Naive thymus-derived CD4-positive, alpha-beta T cell (primary cell): ENCODE measurements at places on chromosomes 5 and 9.
A peak's percentile ranks its signal among the peaks of the same experiment; 100 is the strongest.

DNA sequence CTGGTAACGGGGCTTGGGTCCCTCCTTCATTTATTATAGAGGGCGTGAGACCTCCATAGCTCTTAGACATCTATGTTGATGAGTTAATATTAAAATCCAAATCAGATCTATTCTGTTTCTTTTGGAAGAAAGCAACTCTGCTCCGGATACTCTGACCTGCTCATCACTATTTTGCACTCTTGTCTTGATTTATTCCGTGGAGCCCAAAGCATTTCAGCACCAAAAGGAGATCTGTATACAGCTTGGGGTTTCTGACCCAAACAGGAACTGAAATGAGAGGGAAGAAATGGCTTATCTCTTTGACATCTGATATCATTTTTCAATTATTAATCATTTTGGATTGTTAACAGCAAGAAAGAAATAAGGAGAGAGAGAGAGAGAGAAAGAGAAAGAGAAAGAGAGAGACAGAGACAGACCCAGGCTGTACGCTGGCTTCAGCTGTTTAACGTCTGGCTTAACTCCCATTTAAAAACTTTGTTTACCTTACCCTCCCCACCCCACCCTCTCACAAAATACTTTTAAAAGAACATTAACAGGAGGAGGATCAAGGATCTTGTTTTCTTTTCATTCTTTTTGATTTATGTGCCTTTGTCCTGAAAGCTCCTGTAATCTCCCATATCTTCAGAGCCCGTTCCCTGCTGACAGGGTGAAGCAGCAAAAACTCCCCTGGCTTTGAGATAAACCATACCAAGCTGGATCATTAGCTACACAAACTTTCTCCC lies 231.4 kb upstream of the TUT7 start:
- no peak for DNase-seq

DNA sequence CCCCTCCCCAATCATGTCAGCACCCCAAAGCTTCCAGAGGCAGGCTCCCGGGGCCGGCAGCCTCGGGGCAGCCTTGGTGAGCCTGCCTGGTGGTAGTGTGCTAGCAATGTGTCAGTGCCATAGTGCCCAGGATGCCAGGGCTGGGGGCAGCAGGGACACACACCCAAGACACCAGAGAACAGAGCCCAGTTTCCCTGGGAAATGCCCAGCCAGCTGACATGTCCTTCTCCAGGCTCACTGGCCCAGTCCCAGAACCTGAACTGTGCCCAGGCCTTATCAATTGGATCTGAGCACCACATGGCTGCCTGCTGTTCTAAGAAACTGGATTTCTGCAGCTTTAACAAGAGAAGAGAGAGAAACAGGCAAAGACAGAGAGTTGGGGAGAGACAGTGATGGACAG lies 74.9 kb upstream of the LRRTM2 start:
- DNase-seq: no peak

DNA sequence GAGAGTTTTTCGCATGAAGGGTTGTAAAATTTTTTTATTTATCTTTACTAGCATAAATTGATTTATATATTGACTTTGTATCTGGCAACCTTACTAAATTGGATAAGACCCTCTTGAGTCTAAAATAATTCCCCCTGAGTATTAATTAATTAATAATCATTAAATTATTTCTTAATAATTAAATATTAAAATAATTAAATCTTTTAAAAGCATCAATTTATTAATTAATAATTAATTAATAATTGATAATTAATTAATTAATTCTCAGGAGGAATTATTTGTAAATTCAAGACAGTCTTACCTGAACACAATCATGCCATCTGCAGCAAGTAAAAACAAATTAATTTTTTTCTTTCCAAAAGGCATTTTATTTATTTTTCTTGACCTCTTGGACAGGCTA lies 370.4 kb upstream of the PTPRD start:
- DNase-seq: no peak

DNA sequence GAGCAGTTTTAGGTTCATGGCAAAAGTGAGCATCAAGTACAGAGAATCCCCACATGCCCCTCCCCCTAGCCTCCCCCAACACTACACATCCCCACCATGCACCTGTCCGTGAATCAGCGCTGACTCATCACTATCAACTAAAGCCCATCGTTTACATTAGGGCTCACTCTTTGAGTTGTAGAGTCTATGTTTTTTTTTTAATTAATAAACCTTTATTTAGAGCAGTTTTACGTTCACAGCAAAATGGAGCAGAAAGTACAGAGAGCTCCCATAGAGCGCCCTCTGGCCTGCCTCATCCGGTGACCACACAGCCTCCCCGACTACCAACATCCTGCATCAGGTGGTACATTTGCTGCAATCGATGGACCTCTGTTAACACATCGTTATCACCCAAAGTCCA lies 47.9 kb upstream of the UNC5A start:
- no peak for DNase-seq

- DNase-seq: no peak
Measured at GRCh38 chr9:18393340-18394130, 80.4 kb upstream of the ADAMTSL1 start.

DNA sequence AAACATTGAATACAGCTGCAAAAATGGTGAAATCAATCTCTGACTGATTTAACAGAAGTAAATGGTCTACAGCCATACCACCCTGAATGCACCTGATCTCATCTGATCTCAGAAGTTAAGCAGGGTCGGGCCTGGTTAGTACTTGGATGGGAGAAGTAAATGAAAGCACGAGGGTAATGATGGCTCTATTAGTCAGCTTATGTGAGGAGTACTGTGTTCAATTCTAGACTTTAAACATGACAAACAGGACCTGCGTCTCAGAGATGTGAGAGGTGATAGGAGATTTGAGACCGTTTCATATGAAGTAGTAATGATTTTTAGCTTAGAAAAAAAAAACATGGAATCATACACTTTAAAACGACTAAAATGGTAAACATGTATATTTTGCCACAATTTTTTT lies 77.1 kb upstream of the SUSD1 start:
- no peak for DNase-seq

DNA sequence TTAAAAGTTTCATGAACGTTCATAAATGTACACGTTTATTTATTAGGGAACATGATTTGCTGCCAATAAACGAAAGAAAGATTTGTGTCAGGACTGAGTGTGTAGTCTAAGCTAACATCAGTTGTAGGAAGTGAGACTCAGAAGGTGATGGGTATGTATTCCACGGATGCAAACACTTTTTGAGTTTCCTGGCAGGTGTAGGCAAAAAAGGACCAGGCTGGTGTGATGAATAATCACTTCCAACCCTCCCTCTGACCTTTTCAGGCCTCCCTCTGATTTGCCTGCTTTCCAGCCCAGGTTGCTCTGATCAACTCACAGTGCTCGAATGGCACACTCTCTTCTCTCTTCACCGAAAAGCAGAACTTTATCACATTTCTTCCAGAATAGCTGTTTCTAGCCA lies 51.8 kb downstream of the BASP1 start:
- no peak for DNase-seq

DNA sequence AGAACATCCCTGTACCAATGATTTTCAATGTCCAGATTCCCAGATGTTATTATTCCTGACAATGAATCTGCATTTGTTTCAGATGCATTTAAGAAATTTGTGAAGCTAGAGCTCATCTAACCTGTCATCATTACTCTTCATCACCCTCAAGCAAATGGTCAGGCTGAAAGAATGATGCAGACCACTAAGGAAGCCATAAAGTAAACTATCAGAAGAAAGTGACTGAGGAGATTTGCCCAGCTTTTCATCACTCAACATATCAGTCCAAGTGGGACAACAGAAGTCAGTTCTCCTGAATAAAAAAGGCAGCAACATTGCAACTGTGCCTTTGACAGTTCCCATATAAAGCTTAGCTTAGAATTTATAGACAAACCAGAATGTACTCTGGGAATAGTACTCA lies 419.9 kb downstream of the PDE4D start:
- no peak for DNase-seq

DNA sequence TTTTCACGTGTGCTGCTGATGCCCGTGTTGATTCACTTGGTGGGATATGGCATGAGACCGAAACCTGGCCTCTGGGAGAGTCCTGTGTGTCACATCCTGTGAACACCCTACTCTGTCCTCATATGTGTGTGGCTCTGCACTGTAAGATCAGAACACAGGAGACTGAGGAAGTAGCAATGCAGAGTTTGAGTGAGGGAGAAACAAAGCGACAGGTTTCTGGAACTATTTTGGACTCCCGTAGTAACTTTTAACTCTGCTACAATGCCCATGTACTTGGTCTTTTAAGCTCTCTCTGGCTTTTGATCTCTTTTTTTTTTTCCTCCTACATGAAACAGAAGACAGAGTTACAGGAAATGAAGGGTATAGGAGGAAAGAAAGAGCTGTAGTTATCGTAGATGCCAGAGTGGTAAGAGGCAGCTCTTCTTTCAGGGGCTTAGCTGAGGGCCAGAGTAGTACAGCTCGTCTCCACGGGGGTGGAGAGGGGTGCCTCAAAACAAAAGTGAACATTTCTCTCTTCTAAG lies 26.6 kb downstream of the GRAMD2B start:
- DNase-seq: peak; percentile 67

DNA sequence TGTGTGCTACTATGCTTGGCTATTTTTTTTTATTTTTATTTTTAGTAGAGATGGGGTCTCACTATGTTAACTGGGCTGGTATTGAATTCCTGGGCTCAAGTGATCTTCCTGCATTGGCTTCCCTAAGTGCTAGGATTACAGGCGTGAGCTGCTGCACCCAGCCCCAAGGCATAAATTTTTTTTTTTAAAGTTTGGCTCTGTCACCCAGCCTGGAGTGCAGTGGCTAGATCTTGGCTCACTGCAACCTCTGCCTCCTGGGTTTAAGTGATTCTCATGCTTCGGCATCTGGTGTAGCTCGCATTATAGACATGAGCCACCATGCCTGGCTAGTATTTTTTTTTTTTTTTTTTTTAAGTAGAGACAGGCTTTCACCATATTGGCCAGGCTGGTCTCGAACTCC lies 70.3 kb downstream of the RAB24 start:
- DNase-seq: no peak

DNA sequence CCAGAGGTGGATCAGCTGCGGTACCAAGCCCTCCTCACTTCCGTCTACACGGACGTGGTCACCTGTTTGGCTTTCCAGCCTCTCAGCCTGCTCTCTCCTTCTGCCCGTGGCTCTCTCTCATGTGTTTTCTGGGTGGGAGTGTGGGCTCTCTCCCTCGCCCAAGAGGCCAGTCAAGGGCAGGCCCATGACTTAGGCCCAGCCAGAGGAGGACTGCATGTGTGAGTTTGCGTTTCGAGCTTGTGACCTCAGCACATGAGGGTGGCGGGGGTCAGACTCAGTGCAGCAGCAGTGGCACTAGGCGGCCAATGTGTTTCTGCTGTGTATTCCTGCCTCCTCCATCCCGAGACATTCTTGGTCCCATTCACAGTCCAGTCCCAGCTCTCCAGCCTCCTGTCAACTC lies 82.5 kb upstream of the SMIM23 start:
- no peak for DNase-seq

DNA sequence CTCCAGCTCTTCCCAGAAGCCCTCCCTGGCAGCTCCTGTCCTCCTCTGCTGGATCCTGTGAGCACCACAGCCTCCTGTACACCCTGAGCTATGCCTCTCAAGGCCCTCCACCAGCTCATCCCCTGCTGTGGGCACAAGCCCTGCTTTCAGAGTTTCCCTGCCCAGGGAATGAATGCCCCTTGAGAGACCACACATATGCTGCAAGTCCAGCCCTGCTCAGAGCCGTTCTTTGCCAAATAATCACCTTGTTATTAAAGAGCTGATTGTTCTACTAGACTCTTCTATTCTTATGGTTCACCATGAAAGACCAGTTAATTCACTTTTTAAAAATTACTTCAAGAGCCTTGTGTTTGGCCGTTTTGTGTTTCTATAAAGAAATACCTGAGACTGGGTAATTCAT lies 121.5 kb downstream of the MVB12B start:
- no peak for DNase-seq

GRCh38 chr9:1637401-1637800 lies 377.7 kb upstream of the SMARCA2 start:
- no peak for DNase-seq

DNA sequence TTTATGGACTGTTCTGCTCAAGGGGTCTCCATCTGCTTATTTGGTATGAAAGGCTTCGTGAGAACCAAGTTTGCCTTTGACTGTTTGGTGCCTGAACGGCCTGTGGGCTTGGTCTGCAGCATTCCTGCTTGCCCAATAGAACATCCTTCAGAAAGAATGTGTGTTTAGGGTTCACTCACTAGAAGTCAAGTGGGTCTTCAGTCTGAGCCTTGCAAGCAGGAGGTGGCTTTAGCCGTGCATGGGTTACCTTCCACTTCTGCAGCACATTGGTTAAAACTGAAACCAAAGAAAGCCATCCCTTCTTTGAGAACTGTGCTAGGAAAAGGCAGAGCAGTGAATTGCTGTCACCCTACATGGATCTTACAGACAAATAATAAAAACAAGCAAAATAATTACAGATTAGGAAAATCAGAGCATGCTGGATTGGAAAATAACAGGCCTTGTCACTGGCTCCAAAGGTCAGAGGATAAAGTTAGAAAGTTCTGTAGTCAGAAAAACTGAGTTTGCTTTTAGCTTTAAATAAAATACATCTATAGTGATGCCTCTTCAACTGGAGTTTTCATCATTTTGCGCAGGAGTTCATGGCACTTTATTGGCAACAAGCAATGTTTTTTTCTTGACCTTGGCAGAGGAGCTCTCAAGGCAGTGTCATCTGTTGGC lies 16.6 kb downstream of the WWC1 start:
- DNase-seq: no peak

GRCh38 chr9:137303151-137303892 lies 1.3 kb upstream of the NRARP start:
- DNase-seq: no peak

DNA sequence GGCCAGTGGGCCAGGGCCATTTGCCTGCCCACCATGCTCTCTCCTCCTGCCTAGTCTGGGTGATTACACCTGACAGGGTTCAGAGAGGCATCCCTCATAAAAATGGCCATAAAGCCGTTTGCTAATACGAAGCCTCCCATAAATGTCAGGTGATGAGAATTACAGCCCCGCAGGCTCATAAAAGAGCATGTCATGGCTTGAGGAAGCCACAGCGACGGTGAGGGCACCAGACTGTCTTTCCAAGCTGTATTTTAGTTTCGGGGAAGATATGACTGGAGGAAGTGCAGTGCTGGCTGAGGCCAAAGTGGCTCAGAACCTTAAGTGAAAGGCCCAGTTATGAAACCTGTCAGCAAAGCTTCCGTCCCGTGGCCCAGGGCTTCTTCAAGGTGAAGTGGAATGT lies 18.5 kb upstream of the TCERG1 start:
- DNase-seq: no peak

DNA sequence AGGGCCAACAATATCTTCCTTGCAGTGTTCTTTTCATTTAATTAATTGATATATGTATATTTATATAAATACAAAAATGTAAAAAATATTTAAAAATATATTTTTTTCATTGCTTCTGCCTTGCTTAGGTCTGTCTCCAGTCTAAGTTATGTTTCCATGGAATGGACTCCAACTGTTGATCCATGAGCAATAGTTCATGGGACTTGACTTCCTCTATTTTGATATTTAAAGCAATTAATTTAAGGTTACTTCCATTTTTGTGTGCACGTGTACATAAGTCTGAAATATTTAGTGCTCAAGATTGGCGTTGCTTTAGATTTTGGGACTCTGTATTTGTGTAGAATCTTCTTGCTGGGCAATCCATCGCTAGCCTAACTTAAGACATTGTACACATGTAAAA lies 155.3 kb upstream of the KLF9 start:
- no peak for DNase-seq
